Hindlimb muscle (tissue), 1 donor: ENCODE measurements at places on chromosomes 1 and 21. TPM values are rescaled to one million over a fixed set of nuclear protein-coding genes. Genes with fewer than 3 reads are reported as not detected.
A peak's percentile ranks its signal among the peaks of the same experiment; 100 is the strongest.

The DNAI4 gene
- polyA plus RNA-seq = 2.0 TPM

The COL6A1 gene
- polyA plus RNA-seq = 430 TPM

- DNase-seq = no peak
Observed at GRCh38 chr1:205687242-205687641, 6.9 kb upstream of the SLC45A3 start.

The SLC44A3 gene
- polyA plus RNA-seq = 4.6 TPM

DNA sequence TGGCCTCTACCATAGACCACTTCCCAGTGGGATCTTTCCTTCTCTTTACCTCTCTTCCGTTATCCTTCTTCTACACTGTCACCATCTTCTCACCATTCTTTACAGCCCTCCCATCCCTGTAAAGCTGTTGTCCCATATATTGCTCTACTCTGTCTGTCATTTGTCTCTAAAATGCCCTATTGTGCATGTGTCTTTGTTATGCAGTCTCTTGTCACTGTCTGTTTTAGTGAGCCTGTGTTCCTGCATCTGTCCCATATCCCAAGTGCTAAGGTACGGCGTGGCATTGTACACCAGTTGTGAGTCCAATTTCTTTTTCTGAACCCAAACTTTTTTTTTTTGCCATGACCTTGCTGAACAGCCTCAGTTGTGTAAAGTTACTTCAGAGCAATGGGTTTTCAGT, 8.8 kb upstream of the ZBTB18 start:
- no peak for DNase-seq

DNA sequence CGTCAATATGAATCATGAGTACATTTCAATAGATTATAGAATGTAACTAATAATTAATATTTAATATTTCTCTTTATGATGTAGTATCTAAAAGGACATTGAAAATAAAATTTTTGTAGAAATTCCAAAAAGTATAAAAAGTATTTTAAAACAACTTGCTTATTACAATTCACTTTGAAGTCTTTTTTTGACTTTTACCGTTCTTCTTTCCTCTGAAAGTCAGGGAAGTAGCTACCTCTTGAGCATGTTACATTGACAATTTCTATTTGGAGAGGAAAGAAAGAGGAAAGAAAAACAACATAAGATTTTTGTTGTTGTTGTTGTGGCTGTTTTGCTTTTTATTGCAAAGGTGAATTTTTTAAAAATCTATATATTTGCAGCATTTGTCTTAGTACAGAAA, 1.3 kb downstream of the PTPRC start:
- DNase-seq = no peak

GRCh38 chr1:86776108-86776507, 71.7 kb downstream of the SH3GLB1 start:
- DNase-seq = no peak

The RIMKLA gene
- 1.1 TPM for polyA plus RNA-seq

DNA sequence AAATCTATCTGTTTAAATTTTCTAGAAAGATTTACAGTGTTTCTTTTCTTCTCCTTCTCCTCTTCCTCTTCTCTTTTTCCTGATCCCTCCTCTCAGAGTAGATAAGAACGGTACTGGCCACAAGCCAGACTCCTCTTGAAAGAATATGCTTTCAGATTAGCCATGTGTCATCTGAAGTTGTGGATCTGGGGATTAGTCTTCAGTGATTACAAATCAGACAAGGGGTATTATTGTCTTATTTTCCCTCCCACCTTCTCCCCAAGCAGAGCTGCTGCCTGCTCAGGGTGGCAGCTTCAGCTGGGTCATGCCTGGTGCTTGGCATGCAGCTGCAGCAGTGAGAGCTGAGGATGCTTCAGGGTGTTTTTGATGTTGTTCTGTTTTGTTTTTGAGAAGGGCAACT, 42.7 kb downstream of the SGIP1 start:
- DNase-seq = no peak

DNA sequence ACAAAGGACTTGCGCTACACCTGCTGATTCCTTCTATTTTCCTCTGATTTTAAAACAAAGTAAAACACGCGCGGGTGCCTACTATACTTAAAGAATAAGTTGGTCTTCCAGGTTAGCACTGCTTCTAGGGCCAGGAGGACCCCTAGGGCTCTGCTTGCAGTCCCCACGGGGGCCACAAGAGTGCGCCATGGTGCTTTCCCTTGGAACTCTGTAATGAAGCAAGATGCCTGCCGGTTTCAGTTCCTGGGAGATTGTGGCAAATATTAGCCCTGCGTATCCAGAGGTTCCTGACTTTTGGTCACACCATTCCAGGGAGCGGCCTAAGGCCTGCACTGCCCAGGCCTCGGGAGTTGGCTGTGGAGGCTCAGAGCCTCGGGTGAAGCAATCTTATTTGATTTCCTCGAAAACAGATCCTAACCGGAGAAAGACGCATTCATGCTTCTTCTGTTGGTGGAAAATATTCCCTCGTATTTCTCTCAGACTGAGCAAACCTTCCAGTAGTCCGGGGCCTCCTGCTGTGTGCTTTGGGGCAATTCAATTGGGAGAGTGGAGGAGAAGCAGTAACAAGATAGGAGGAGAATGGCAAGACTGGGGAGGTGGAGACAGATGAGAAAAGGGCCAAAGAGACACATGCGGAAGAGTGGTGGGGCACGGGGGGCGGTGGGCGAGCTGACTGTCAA, 25.3 kb downstream of the ADAM30 start:
- peak; percentile 78 for DNase-seq

The CYP4B1 gene
- not detected for polyA plus RNA-seq

The CRB1 gene
- 0.22 TPM for polyA plus RNA-seq

The UQCRHL gene
- polyA plus RNA-seq = 1.6 TPM

The CFHR2 gene
- not detected for polyA plus RNA-seq

DNA sequence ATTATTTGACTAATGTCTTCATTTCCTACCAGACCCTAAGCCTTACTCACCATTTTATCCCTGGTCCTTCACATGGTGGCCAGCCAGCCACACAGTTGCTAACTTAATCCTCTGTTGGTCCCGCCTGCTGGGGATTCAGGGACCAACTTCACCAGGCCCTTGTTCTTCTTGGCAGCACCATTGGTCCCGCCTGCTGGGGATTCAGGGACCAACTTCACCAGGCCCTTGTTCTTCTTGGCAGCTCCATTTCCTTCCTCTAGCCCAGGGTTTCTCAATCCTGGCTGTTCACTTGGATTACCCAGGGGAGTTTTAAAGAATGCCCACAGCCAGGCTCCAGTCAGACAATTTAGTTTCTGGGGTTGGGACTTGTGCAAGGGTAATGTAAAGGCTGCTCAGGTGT, 233.1 kb upstream of the CSF3R start:
- DNase-seq = no peak

GRCh38 chr1:246147524-246148461, 359.3 kb downstream of the SMYD3 start:
- DNase-seq = no peak

The KCNK2 gene
- 1.7 TPM for polyA plus RNA-seq

DNA sequence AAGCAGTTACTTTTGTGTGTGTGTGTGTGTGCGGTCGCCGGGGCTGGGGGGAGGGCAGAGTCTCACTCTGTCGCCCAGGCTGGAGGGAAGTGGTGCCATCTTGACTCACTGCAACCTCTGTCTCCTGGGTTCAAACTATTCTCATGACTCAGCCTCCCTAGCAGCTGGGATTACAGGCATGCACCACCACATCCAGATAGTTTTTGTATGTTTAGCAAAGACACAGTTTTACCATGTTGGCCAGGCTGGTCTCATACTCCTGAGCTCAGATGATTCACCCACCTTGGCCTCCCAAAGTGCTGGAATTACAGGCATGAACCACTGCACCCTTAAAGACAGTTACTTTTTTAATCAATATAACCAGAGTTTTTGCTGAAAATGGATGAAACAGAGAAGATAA, 207.0 kb downstream of the PTPRC start:
- no peak for DNase-seq

GRCh38 chr1:61282387-61282786, 200.0 kb downstream of the NFIA start:
- no peak for DNase-seq

DNA sequence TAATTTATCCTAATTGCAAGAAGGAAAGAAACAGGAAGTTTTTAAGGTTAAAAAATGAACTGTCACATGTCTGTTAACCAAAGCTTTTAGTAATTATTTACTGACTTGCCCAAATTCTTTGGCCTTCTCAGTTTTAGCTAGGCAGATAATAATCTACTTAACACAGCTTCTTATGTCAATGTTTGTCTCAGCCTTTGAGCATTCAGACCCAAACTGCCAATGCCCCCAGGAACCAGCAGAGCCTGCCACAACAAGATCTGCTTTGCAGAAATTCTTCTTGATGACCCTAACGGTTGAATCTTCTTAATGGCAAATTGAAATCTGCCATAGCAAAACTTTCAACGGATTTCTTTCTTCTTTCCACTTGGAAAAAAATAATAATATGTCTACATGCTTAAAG, 792.4 kb upstream of the ADGRL2 start:
- no peak for DNase-seq

- no peak for DNase-seq
Observed at GRCh38 chr1:162475089-162475488, 22.5 kb upstream of the UHMK1 start.

DNA sequence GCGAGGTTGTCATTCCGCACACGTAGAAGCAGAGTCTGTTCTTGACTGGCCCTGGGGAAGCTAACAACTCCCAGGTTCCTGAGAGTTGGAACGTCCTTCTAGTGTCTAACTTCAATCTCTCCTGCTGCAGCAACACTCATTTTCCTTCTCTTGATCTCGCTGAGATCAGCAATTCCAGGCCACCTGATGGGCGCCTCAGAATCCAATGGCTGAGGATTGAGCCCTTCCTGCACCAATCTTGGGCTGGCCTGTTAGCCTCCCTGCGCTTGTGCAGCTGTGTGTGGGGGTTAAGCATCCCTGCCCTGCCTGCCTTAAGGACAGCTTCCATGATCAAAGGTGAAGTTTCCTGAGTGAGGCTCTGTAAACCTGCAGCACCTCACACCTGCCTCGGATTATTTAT, 87.9 kb downstream of the SYT2 start:
- no peak for DNase-seq

The MFAP2 gene
- 70.4 TPM for polyA plus RNA-seq
